ENCODE measurements at places on chromosomes 3 and 15.

GRCh38 chr3:51434746-51435327 lies 43.8 kb downstream of the RBM15B start:
- peak; percentile 57 for DNase-seq

GRCh38 chr3:143188881-143189280 lies 69.3 kb downstream of the CHST2 start:
- DNase-seq, result no peak

DNA sequence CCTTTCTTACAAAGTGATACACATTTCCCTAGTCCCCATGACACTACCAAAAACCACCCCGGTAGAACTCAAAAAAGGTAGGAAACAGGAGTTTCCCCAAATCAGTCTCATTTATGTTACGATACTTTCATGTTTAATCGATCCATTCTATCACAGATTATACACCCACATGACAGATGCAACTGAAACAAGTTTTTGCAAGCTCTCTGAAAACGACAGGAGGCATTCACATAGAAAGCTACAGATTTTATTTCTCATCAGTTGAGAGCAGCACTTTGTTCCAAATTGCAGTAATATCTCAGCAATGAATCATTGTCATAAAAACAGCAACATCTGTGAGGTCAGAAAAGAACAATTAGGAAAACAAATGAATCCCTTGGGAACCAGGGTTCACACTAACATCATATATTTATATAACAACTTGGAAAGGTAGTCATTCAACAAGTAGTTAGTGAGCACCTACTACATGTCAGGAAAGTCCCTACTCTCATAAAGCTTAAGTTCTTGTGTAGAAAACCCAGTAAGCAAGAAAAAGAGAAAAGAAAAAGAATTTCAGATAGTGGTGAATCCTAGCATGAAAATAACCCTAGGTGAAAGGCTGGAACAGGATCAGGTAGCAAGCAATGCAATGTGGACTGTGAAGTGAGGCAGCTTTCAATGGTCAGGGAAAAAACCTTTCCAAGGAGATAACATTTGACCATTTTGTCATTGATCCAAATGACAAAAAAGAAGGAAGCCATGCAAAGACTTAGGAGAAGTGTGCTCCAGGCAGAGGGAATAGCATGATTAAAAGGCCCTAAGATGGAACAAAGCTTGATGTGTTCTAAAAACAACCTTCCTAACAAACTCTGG lies 8.3 kb downstream of the PLD1 start:
- no peak for DNase-seq

GRCh38 chr3:151058740-151059139 lies 26.7 kb upstream of the MED12L start:
- DNase-seq, result no peak

GRCh38 chr15:88258093-88258641 lies 1.6 kb upstream of the NTRK3 start:
- DNase-seq, result no peak

GRCh38 chr15:67902579-67903009 lies 62.7 kb upstream of the RNU6-1 start:
- no peak for DNase-seq

GRCh38 chr3:15065550-15066007 lies 464 bp upstream of the MRPS25 start:
- no peak for DNase-seq

DNA sequence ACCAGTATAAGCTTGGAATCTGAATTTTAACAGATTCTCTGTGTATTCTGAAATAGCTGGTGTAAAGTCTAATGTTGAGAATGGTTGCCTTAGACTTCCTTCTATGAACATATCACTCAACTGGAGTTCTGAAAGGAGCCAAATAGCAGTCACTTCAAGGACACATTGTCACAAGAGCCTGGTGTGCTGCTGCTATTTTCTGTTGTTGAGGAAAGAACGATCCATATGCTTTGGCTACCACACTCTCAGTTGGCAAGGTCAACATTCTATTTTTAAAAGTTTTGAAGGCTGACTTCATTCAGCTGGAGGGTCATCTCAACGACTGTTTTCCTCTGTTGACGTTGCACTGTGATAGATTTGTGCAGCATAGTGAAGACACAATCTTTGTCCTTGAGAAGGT lies 248.7 kb downstream of the TUSC7 start:
- DNase-seq, result no peak

DNA sequence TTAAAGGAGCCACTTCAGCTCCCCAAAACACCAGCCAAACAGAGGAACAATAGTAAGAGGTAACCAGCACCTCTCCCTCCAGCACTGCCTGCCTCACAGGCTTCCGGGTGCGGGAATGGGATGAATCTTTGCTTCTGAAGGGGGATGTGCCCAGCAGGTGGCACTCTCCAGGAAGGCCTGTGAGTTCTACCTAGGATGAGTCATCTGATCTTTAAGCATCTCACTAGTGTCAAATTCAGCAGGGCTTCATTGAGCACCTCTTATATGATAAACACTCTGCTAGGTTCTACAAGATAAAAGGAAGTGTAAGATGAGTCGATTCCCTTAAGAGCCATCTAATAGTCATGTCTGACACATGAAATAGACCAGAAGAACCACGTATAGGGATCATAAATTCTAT lies 237.4 kb upstream of the UMPS start:
- DNase-seq, result no peak

GRCh38 chr15:57720867-57721266 lies 14.4 kb downstream of the POLR2M start:
- DNase-seq, result no peak

DNA sequence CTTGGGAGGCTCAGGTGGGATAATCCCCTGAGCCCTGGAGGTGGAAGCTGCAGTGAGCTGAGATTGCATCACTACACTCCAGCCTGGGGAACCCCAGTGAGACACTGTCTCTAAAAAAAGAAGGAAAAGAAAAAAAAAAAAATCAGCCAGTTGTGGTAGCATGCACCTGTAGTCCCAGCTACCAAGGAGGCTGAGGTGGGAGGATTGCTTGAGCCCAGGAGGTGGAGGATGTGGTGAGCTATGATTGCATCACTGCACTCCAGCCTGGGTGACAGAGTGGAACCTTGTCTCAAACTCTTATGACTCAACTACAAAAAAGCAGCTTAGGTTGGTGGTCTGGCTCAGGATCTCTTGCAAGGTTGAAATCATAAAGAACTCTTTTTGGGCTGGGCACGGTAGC lies 19.3 kb upstream of the GPX1 start:
- no peak for DNase-seq

DNA sequence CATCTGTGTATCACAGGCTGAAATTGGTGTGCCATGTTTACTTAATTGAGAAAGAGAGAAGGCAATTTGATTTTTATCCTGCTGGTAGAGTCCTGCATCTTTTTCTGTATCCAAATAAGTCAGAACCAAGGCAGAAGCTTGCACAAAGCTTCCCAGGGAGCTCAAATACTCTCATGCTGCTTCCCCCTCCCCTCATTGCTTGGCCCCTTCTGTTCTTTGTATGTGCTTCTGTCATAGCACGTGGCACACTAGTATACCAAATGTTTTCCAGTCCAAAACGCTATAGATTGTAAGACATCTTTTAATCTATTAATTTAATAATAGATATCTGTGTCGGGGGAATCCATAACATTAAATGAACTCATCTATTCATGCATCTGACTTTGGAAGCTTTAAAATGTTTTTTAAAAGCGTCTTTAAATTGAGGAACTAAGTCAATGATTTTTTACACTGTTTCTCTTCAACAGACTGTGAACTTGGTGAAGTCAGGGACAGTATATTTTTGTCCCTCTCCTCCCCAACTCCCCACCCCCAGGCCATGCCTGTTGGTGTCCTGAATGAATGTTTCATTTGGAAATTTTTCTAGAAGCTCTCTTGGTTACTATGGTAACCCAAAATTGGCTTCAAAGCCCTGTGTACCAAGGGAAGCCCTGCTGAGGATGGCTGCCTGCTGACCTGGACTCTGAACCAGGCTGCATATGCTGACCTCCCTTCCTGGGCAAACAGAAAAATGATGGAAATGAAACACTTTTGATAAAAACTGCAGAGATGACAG lies 26.2 kb upstream of the SLC35G2 start:
- DNase-seq, result no peak

DNA sequence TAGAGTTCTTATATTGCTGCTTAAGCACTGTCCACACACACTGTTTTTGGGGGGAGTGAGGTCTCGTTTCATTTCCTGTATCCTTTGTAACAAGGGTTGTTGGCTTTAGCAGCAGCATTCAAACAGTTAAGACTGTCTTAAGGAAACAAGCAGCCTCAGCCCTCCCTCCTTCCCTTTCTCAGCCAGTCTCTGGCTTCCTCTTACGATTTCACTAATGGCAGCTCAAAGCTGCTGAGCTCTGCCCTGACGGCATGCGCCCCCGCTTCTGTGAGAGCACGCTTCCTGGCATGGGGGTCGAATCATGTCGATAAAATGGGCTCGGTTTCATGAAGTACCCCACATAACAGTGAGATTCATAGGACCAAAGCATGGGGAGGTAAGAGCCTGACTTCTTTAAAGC lies 105.0 kb downstream of the KLHL25 start:
- peak; percentile 71 for DNase-seq

- no peak for DNase-seq
These were observed 181.0 kb upstream of the RASGRP1 start for GRCh38 chr15:38745626-38746025.

GRCh38 chr3:3998140-3998922 lies 199.1 kb downstream of the LRRN1 start:
- peak; percentile 39 for DNase-seq

- DNase-seq, result peak; percentile 6
These were observed 42.9 kb upstream of the LRRFIP2 start for GRCh38 chr3:37217098-37217849.

GRCh38 chr15:86610038-86610437 lies 530.4 kb downstream of the AGBL1 start:
- DNase-seq, result no peak

- DNase-seq, result no peak
These were observed 29.4 kb downstream of the EEFSEC start for GRCh38 chr3:128182656-128183055.

DNA sequence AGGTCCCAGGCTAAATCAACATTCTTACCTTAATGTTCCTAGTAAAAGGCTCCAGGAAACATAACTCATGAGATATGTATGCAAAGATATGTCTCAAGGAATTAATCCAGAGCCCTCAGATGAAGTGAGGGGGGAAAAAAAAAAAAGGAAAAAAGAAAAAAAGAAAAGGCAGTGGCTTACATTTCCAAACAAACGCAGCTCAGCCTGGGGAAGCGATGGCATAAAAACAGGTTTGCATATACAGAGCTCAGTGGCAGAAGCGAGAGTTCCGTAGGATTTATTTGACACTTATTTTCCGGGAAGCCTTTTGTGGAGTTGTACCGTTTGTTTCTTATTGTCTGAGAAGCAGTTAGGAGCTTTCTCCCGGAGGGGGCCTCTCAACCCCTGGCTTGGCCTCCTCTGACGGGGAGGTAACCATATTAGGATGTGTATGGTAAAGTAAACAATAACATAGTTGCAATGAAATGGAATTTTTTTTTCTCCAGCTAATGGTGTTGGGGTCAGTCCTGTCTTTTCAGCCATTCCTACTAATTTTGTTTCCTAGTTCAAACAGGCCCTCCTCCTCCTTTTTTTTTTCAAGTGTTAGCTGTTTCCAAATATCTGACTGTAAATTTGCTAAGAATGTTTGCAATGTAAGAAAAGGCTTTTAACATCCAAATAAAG lies 338.6 kb downstream of the FOXP1 start:
- DNase-seq, result no peak

- DNase-seq, result no peak
These were observed 638.2 kb upstream of the NAALADL2 start for GRCh38 chr3:174220775-174221554.

DNA sequence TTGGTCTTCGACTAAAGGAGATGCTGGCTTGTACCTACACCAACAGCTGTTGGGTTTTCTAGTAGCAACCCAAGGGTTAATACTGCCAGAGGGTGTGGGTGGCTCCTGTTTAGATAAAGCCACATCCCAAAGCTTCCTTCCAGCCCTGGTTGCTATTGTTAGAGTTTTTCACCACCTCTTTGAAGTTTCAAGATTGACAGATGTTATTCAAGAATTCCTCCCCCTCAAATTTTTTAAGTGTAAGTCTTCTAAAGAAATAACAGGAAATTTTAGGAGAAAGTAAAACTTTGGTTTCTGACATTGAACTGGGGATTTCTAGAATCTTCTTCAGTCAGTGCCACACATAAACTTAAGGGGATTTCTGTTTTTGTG lies 60.9 kb downstream of the TGFBR2 start:
- DNase-seq, result no peak

DNA sequence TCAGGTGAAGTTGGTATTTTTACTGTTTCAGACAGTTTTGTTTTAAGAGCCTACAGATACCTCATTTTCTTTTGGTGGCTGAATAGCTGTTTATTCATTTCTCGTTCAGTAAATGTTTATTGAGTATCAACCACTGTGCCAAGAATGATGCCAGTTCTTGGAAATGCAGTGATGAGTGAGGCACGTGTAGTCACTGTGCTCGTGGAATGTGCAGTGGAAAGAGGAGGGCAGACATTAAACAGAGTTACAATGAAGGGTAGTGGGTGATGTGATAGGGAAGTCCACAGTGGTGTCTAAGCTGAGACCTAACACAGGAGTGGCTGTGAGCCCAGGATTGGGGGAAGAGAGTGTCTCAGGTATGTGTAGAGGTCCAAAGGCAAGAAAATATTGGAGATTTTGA lies 73.7 kb downstream of the ARHGEF26 start:
- no peak for DNase-seq
